NCI-H526 (cell line): ENCODE measurements at places on chromosomes 11 and 22.

DNA sequence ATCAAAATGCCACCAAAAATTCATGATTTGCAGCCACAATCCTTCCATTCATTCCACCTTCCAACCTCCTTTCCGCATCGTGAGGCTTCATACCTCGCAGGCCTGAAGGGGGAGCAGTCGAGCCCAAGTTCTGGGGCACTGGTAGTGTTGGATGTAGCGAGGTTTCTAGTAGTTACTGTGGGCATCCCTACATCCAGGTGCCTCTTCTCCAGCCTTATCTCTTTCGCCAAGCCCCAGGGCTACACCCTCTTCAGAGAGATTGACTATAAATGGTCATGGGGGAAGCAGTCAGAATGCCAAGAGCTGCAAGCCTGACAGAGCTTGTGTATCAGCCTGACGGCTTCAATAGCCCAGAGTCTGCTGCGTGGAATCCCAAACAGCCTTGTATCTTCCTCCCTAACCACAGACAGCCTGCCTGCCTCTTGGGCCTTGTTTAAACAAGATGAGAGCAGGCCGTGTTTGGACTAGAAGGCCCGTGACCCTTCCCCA lies 28.9 kb downstream of the CLMP start:
- DNase-seq: peak; percentile 29

- DNase-seq: no peak
Measured at GRCh38 chr11:76661306-76661751, 9.2 kb downstream of the LRRC32 start.

DNA sequence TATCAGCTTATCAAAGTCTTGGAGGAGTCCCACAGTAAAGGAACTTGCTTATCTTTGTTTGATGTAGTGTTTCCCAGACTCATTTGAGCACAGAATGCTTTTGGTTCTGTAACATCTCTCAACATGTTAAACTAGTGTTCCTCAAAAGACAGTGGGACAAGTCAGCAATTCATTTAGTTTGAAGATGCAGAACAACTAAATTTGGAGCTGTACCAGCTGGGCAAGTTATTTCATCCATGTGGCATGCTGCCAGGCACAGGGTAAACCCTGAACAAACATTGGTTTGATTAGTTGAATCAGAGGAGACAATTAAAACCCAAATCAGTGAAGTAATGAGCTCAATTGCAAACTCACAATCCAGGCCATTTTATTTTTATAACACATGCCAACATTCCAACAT lies 141.2 kb downstream of the CSNK2A3 start:
- no peak for DNase-seq

DNA sequence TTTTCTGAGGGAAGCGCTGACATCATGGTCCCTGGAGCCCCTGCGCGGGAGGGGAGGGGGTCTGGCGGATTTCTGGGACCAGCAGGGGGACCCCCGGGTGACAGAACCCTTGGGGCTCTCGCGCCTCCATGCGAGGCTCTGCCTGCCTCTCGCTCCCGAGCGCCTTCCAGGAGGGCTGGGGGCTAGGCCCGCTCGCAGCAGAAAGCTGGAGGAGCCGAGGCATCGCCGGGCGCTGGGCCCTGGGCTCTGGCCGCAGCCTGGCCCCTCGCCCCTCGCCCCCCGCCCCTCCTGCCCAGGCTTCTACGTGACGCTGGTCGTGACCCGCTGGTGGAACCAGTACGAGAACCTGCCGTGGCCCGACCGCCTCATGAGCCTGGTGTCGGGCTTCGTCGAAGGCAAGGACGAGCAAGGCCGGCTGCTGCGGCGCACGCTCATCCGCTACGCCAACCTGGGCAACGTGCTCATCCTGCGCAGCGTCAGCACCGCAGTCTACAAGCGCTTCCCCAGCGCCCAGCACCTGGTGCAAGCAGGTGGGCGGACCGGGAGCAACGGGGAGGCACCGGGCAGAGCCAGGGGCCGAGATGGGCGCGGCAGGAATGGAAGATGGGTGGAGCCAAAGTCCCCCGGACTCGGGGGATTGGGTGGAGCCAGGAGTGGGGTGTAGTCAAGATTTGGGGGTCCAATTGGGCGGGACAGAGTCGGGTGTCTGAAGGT lies 5.4 kb downstream of the BEST1 start:
- DNase-seq: peak; percentile 91

DNA sequence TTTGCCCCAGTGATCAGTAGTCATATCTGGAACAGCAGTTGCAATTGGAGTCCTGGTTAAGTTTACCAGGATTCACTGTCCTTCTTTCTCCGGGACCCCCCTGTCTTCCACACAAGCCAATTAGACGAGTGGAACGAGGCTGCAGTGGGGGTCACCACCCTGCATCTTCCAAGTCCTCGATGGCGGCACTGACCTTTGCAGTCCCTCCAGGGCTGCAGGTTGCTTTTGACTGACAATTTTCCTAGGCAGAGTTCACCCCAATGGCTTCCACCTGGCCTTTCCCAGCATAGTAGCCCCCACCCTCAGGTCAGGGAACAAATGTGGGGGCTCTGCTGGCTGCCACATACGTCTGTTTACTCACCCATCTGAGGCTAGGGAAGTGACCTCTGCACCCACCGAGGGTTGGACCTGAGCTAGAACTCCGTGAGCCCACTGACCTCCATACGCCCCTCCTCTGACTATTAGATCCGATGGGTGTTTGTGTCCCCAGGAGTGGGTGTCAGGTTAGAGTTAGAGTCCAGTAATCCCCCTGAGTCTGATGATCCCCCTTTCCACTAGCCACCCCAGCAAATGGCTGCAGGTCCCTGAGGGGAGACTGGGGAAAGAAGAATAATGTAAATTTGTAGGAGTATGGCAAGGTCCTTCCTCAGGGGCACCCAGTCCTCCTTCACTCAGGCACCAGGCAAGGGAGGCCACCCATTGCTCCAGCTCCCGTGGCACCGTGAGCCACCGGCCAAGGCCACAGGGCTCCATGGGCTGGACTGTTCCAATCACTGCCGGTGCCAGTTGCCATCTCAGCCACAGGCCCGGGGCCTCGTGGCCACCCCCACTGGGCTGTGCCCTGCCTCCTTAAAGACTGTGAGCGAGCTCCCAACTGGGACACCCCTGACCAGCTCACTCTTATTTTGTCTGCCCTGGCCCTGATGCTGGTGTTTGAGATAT lies 5.5 kb downstream of the C11orf21 start:
- DNase-seq: no peak

- DNase-seq: no peak
Measured at GRCh38 chr22:22773979-22774604, 113.5 kb upstream of the IGLL5 start.

GRCh38 chr11:31882951-31883392 lies 71.8 kb upstream of the PAX6 start:
- DNase-seq: no peak

- no peak for DNase-seq
Measured at GRCh38 chr11:127592371-127592770, 591.8 kb upstream of the KIRREL3 start.

GRCh38 chr11:57778318-57779037 lies 16.9 kb downstream of the CTNND1 start:
- peak; percentile 85 for DNase-seq

GRCh38 chr11:58923300-58923788 lies 15.9 kb upstream of the GLYATL1 start:
- peak; percentile 51 for DNase-seq

- DNase-seq: no peak
Measured at GRCh38 chr22:29106839-29107238, 34.0 kb downstream of the KREMEN1 start.

GRCh38 chr11:30465192-30465591 lies 121.0 kb downstream of the MPPED2 start:
- DNase-seq: no peak

DNA sequence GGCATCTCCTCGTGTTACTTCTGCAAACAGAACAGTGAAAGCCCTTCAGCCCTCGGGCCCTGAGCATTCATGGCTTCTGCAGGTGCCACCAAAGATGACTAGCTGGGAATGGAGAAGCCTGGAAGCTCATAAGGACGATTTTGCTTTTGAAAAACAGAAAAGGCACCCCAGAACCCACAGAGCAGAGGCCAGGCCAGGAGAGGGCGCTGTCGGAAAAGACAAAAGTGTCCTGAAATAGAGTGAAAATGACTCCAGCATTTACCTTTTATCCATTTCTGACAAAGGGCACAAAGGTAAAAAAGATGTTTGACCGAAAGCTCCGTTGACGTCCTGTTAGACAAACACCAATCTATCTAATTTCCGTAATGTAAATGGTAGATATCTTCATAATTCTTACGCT lies 37.6 kb downstream of the ZNF195 start:
- DNase-seq: peak; percentile 81

DNA sequence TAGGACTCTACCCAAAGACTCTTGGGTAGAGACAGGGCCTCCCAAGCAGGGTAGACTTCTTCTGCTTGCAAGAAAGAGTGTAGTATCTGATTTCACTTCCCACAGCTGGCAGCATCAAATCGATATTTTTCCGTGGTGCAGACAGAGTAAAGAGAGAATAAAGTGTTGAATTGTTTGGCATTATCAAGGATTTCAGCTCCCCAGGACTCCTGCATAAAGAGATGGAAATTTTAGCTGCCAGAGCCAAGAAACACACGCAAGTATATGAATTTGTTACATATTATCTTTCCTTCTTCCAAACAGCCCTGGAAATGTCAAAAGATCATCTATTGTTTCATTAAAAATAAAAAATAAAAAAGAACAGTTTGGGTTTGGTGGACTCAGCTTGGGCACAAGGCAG lies 136.8 kb downstream of the PKNOX2 start:
- DNase-seq: no peak

DNA sequence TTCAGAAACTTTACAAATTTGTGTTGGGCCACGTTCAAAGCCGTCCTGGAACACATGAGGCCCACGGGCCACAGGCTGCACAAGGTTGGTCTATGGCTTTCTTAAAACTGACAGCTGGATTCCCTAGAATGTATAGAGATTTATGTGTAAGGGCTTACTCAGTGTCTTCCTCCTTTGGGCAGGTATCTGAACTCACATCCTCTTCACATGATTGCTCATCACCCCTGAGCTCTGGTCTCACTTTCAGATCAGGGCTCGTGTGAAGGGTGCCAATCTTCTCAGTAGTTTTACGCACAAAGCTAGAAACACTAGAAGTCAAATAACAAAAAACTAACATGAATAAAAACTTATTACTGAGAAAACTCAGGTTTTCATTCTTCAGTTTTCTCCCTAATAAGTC lies 27.1 kb downstream of the HPS5 start:
- no peak for DNase-seq

GRCh38 chr11:123694551-123694950 lies 40.1 kb upstream of the SCN3B start:
- DNase-seq: no peak

DNA sequence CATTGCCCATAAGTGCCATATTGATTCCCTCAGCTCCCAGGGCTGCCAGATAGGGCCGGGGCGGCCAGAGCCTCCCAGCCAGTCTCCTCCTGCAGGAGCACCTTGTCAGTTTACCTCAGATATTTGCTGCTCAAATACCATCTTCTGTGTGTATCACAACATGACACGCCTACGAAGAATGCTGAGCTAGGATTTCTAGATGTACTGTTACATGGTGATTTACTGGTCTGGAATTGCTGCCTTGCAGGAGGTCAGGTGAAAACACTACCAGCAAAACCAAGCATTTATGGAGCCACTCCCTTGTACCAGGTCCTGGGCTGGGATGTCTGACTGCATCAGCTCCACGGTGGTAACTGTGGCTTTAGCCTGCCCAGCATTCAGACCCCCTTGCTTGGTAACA lies 11.8 kb downstream of the MICAL3 start:
- no peak for DNase-seq

GRCh38 chr22:50296658-50297490 lies 10.6 kb downstream of the PLXNB2 start:
- DNase-seq: no peak

- DNase-seq: no peak
Measured at GRCh38 chr22:41226723-41227655, 13.7 kb downstream of the CHADL start.

DNA sequence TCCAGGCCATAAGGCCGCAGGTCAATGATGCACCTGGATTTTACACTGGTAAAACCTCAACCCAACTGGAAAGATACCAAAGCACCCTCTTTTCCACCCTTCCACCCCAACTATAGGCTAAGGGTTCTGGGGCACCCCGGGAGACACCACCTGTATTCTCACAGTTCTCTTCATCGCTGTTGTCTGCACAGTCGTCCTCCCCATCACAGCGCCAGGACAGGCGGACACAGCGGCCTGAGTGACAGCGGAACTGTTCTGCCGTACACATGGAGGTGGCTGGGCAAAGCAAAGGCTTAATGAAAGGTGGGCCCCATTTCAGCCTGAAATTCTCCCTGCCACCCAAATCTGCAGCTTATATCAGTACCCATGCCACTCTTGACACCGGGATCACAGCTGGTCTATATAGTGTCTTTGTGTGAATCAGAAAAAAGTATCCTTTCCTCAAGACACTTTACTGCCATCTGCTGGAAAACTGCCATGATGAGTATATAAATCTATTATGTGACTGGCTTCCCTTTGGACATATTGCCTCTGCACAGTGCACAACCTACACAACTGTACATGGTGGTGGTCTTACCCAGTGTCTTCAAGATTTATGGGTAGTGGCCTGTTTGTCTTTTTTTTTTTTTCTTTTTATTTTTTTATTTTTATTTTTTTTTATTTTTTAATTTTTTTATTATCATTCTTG lies 21.5 kb downstream of the LRP4 start:
- peak; percentile 75 for DNase-seq

GRCh38 chr11:59611570-59612565 lies 3.7 kb downstream of the OSBP start:
- peak; percentile 97 for DNase-seq

DNA sequence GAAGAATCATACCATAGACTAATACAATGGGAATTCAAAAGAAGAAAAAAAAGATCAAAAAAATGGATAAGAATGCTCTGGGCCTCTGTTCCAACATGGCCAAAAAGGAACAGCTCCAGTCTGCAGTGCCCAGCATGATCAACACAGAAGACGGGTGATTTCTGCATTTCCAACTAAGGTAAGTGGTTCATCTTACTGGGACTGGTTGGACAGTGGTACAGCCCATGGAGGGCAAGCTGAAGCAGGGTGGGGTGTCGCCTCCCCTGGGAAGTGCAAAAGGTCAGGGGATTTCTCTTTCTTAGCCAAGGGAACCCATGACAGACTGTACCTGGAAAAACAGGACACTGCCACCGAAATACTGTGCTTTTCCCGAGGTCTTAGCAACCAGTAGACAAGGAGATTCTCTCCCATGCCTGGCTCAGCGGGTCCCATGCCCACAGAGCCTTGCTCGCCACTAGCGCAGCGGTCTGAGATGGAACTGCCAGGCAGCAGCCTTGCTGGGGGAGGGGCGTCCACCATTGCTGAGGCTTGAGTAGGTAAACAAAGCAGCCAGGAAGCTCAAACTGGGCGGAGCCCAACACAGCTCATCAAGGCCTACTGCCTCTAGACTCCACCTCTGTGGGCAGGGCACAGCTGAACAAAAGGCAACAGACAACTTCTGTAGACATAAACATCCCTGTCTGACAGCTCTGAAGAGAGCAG lies 428.4 kb downstream of the MN1 start:
- peak; percentile 93 for DNase-seq

GRCh38 chr11:61362542-61362875 lies 335 bp downstream of the TMEM138 start:
- peak; percentile 67 for DNase-seq

- no peak for DNase-seq
Measured at GRCh38 chr11:94834911-94835593, 66.9 kb downstream of the AMOTL1 start.

- no peak for DNase-seq
Measured at GRCh38 chr22:26579331-26579886, 10.5 kb downstream of the TPST2 start.
